ENCODE measurements at places on chromosomes 6 and 20. TPM values are rescaled to one million over a fixed set of nuclear protein-coding genes. Genes with fewer than 3 reads are reported as not detected.

Gene CEBPB
- 26.8 TPM for total RNA-seq

Gene SEMG1
- total RNA-seq = not detected

Gene WFDC12
- total RNA-seq = not detected

Gene ALDH5A1
- total RNA-seq = 2.2 TPM

Gene FNDC1
- total RNA-seq = 0.02 TPM

Gene LZTS3
- 2.7 TPM for total RNA-seq

Gene SCP2D1
- not detected for total RNA-seq

Gene SCUBE3
- 0.88 TPM for total RNA-seq

Gene SGK2
- not detected for total RNA-seq

Gene CTCFL
- total RNA-seq = not detected

Gene EPB41L1
- 43.2 TPM for total RNA-seq

Gene HLA-DQA1
- total RNA-seq = not detected

Gene RBL1
- total RNA-seq = 14.7 TPM

Gene LPA
- total RNA-seq = not detected

Gene FABP7
- not detected for total RNA-seq

Gene PLN
- total RNA-seq = not detected

Gene CCN2
- total RNA-seq = 42.1 TPM

Gene ADAM33
- not detected for total RNA-seq

Gene C6orf58
- total RNA-seq = 0.21 TPM

Gene FARS2
- 12.5 TPM for total RNA-seq

Gene HSPA1L
- total RNA-seq = 3.0 TPM

Gene OSTM1
- 66.4 TPM for total RNA-seq

Gene MTFR2
- total RNA-seq = 10.3 TPM

Gene CRISP1
- not detected for total RNA-seq

Gene LST1
- not detected for total RNA-seq

Gene DEFB121
- total RNA-seq = not detected

Gene TCP11
- not detected for total RNA-seq

Gene PSORS1C2
- total RNA-seq = not detected

Gene C6orf118
- total RNA-seq = 0.29 TPM

Gene ULBP1
- total RNA-seq = 0.07 TPM

Gene BEND6
- 11.7 TPM for total RNA-seq

Gene TTBK1
- total RNA-seq = not detected

Gene GSTA3
- not detected for total RNA-seq

Gene TSBP1
- total RNA-seq = not detected

Gene SLC22A3
- total RNA-seq = 0.10 TPM

Gene NKAIN2
- not detected for total RNA-seq

Data from A172 (cell line).